ENCODE measurements at places on chromosomes 4 and X.

GRCh38 chr4:55636656-55636999 lies 530 bp upstream of the NMU start:
- DNase-seq = no peak

DNA sequence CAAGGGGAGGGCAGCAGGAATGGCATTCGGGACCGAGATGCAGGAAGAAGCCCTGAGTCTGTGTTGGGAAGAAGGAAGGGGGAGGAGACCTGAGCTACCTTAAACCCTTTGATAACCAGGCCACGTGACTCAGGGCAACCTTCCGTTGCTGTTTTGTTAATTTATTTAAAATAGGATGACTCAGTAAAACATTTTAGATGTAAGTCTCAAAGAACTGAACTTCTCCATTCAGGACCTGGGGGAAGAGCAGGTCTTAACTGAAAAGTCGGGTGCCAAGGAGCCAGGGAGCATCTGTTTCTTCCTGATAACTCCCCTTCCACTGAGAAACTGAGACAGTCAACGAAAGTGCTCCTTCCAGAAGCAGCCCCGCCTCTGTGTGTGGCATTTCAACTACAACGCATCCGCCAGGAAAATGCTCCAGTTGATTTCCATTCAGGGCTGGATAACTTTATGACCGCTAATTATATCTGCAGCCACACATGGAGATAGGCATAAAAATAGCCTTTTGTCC lies 88.0 kb downstream of the IRF2 start:
- no peak for DNase-seq

DNA sequence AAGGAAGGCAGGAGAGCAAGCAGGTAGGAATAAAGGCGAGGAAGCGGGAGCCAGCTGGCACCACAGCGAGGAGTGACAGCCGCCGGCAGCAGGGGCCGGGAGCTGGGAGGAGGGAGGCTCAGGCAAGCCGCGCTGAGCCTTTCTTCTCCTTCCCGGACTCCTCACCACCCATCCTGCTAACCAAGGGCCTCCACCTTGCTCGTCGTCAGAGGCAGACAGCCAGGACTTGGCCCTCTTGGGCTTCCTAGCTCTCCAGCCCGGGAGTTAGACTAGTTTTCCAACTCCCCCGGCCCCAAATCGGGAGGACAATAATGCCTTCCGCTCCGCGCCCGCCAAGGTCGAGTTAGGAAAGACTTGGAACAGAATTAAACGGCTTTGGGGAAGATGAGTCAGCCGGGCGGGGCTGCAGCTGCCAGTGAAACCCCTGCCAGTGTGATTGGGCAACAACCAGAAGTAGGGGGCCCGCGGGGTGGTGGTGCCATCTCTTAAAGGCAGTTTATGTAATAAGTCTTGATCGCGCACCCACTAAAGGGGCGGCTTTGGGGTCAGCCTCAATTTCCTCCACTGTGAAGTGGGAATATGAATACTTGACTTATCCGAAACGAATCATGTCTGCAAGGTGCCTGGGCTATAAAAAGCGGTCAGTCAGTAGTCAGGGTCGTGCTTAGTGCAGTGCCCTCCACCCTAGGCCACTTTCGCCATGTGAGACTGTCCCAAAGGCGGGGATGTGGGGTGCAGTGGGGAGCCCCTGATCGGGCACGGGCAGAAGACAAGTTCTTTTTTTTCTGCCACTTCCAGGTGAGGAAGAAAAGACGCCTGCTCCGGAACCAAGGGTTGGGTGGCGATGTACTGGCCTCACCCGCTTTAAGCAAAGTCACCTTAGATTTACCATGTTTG lies 6.7 kb upstream of the HSD17B10 start:
- no peak for DNase-seq

GRCh38 chr4:42501624-42502401 lies 104.5 kb downstream of the SHISA3 start:
- no peak for DNase-seq

DNA sequence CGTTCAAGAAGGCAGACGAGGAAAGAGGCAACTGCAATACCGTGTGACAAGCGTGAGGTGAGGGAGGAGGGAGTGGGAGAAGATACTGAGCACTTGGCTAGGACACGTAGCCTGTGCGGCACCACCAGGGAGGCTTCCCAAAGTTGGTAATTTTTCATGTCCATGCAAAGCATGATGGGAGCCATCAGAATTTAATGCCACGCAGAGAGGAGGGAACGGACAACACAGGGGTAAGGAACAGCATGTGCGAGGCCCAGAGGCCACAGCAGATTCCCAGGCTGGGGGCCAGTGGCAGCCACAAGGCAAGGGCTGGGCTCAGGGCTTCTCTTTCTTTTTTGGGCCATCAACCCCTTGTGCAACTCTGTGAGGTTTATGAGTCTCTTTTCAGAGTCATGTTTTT lies 11.0 kb upstream of the CLDN24 start:
- no peak for DNase-seq

- DNase-seq = peak; percentile 27
These were observed 21.7 kb downstream of the INPP4B start for GRCh38 chr4:142824368-142824767.
